Keratinocyte (primary cell): ENCODE measurements at places on chromosomes 11 and 22.
A peak's percentile ranks its signal among the peaks of the same experiment; 100 is the strongest.

- DNase-seq: peak; percentile 2
Observed at GRCh38 chr11:42631220-42631843, 680.5 kb upstream of the API5 start.

DNA sequence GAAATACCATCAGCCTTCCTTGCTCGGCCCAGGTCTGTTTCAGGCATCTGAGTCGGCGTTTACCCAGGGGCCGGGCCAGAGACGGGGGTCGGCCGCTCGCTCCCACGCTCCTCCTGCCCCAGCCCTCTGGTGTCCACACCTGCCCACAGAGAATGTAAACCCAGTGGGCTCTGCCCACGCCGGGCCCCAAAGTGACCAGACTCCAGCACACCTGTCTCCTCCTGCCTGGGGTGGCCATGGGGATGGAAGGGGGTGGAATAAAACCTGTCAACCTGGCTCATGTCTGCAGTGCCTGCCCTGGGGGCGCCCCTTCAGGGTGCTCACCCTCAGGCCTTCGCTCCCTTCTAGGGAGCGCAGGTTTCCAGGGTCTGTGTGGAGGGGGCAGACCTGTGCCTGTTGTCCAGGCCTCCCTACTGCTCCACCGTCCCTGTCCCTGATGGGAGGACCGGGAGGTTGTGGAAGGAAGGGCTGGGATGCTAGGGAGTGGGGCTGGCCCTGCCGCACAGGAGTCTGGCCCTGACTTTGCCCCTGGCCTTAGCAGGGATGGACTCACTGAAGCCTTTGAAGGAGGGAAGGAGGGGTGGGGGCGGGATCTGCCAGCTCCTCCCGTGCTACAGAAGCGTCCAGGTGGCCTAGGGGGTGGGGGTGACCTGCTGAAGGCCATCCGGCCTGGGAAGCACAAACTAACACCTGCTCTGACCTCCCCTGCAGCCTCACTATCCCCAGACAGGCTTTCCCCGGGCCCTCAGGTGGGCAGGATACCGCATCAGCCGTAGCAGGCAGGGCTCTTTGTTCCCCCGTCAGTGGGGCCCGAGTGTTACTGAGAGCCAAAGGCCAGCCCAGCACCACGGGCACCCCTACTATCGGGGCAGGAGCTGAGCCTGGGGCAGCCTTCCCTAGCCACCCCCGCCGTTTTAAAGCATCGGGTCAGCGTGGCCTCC is 14.7 kb upstream of the ARHGAP8 start:
- DNase-seq: no peak

- DNase-seq: no peak
Observed at GRCh38 chr11:31801298-31801702, 9.8 kb downstream of the PAX6 start.

- no peak for DNase-seq
Observed at GRCh38 chr11:3216027-3216525, 2.5 kb downstream of the MRGPRG start.

DNA sequence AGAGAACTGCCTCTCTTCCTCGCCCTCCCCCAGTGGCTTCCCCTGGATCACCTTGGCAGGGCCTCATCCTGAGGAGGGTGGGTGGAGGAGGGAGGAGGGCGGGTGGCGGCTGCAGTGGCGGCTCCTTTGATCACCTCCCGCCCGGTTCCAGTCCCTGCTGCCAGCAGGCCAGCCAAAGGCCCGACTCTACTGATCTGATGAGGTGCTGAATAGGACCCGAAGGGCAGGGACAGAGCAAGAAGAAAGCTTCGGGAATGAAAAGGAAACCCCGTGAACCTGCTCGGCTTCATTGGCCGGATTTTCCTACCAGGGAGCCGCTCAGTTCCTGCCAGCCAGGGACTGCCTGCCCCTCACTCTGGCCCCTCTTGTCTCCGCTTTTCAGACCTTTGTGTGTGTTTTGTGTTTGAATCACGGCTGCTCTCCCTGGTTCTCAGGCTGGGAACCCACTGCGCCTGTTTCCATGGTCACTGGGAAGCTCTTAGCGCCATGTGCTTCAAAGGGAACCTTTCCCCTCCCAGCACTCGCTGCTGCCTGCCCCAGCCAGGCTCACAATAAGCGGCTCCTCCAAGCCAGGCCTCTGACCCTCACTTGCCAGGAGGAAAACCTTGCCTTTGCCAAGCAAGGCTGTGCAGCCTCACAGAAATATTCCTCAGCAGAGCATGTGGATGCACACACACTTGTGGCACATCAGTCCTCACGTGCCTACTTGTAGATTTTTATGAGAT is 56.8 kb downstream of the C22orf31 start:
- no peak for DNase-seq

DNA sequence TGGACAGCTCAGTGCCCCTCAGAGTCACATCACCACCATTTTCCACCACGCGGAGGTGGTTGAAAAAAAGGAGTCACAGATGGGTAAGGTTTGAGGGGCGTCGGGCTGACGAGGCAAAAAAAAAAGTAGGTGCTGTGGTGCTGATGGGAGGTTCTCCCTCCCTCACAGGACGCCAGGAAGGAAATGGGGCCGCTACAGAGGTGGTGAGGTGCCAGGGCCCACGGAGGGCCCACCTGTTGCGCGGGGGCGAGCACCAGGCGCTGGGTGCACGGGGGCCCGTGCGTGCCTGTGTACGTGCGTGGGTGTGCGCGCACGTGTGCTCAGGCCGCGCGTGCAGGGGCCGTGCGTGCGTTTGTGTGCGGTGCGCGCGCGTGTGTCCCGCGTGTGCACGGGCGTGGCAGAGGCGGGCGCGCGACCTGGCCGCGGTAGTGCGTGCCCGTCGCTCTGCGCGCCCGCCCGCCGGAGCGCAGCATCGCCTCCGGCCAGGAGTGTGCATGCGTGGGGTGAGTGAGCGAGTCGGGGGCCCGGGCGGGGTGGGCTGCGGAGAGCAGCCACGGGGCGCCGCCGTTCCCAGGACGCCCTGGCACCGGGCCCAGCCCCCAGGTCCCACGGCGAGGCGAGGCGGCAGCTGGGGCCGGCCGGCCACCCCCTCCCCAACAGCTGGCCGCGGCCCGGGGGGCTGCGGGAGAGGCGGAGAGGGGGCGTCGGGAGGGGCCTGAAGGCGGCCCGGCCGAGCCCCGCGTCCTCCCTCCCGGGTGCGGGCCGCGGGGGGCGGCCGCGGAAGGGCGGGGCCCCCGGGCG is 2.8 kb downstream of the PDGFB start:
- no peak for DNase-seq

GRCh38 chr11:116499396-116500003 is 273.3 kb downstream of the BUD13 start:
- peak; percentile 48 for DNase-seq

GRCh38 chr11:118615976-118616371 is 8.6 kb downstream of the PHLDB1 start:
- no peak for DNase-seq

DNA sequence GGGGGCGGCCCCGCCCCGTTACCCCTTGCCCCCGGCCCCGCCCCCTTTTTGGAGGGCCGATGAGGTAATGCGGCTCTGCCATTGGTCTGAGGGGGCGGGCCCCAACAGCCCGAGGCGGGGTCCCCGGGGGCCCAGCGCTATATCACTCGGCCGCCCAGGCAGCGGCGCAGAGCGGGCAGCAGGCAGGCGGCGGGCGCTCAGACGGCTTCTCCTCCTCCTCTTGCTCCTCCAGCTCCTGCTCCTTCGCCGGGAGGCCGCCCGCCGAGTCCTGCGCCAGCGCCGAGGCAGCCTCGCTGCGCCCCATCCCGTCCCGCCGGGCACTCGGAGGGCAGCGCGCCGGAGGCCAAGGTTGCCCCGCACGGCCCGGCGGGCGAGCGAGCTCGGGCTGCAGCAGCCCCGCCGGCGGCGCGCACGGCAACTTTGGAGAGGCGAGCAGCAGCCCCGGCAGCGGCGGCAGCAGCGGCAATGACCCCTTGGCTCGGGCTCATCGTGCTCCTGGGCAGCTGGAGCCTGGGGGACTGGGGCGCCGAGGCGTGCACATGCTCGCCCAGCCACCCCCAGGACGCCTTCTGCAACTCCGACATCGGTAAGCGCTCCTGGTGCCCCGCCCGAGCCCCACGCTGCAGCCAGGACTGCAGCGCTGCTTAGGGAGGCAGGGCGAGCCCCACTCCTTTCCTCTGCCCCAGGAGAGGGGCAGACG is at the start of gene TIMP3:
Gene TIMP3 (plus strand): TSS at position 169 of the 700 bp plus-strand sequence. CDS start 297 bp downstream, at position 466.
- no peak for DNase-seq

DNA sequence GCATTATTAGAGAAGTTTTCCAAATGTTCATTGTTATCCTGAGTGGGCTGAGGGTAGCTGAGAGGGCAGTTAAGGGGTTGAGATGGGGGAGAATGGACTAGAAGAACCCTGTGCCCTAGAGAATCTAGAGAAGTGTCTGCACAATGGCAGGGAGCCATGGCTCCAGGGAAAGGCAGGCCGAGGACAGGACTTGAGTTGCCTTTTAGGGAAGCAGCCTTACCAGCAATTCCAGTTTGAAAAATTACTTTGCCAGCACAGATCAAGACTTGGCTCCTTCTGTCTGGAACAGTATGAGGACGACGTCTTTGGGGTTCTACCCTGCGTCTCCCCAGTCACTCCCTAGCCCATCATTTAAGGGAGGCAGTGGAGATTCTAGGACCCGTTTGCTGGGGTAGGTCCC is 25.7 kb upstream of the MICAL3 start:
- no peak for DNase-seq

DNA sequence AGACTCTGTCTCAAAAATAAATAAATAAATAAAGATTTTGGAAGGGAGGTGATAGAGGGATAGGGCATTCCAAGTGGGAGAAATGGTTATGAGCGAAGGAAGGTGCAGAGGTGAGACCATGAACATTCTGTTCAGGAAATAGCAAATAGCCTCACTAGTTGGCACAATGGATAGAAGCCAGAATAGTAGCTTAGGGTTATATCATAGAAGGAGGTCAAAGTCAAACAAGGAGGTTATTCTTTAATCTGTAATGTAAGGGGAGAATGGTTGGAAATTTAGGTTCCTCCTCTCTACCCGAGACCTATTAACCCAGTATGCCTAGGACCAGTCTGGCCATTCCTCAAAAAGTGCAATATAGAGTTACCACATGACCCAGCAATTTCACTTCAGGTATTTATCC is 275.8 kb downstream of the MN1 start:
- no peak for DNase-seq

- no peak for DNase-seq
Observed at GRCh38 chr22:35375031-35375430, 5.9 kb upstream of the HMOX1 start.

DNA sequence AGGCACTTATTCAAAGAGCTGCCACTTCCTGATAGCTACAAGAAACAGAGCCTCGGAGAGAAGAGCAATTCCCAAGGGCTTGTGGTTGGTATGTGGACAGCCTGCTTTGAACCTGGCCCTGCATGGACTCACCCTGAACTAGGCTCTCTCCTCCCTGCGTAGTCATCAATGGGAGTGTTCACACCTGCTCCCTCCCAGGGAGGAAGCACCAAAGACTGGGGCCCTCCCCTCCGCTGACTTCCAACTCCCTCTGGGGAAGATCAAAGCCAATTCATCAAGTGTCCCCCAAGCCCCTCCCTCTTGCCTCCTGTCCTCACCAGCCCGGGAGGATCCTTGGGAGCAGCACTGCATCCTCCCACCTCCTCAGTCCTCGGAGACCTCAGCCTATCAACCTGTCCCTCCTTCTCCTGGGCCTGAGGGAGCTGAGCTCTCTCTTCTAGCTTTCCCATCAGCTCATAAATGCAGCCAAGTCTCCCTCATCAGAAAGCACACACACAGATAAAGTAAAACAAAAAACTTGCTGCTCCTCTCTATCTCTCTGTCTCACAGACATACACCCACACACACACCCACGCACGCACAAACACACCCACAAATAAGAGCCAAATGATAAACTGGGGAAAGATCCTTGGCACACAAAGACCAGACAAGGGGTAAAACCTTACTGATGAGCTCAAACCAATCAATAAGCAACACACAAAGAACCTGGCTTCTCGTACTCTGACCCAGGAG is 3.3 kb downstream of the A4GALT start:
- DNase-seq: peak; percentile 45
